ENCODE measurements at places on chromosomes 2 and 18.

- no peak for DNase-seq
These were observed 43.8 kb downstream of the GBX2 start for GRCh38 chr2:236124182-236124893.

DNA sequence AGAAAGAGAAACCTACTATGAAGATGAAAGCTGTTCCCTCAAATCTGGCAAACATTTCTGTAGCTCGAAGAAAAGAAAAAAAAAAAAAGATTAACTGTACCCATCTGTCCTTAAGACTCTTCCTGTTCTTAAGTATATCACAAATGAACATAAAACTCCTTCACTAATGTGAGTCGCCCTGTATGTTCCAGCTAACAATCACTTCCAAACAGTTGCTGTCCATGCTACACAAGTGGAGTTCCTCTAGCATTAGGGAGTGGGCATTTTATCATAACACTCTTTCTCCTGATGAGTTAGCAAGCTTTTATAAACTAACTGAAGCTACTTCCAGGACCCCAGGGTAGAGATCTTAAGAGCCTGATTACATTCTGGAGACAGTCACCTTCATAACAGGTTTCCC lies 5.8 kb downstream of the CUL3 start:
- no peak for DNase-seq

DNA sequence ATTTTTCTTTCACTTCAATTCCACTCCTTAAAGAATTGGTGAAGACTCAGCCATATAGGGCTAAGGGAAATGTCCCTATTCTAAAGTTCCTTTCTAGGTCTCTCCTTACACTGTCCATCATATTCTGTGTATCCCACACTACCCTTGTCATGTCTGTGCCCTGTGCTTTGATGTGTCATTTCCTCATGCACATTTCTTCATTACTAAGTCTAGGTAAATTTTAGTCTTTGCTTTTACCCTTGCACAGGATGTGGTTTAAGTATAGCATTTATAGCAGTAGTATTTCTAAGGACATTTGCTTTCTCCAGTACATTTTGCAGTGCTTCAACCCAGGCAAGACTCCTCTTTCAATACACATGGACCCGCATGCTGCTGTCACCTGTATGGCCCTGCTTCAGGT lies 221.5 kb upstream of the ACVR2A start:
- no peak for DNase-seq

DNA sequence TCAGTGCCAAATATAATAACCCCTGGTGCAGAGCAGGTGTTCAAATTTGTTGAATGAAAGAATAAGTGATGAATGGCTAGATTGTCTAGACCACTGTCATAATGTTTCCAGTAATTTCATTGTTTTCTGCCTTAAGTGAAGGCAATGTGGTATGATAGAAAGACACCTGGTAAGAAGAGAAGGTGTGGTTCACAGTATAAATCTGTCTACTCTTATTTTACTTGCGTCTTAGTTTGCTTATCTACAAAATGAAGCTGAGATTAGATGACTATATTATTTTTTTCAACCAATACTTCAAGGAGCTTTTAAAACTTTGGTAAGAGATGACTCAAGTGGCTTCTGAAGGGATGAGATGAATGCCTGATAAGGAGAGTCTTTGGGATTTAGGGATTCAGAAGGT lies 788.4 kb downstream of the EPHA4 start:
- DNase-seq = no peak

DNA sequence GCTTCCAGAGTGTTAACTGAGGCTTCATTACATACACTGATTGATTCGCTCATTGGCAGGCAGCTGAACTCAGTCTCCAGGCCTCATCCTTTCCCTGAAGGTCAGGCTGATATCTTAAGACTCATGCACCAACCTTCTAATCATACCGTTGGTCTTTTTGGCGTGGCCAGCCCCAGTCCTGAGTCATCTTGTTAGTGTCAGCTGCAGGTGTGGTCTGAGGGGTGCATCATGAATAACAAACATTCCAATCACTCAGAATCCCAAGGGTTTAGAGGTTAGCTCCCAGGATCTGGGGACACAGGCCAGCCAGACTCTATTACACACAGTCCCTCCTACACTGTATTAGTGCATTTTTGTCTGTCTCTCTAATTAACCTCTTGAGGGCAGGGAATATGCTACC lies 271.5 kb downstream of the HRH4 start:
- no peak for DNase-seq

- DNase-seq = no peak
These were observed 31.1 kb downstream of the ACTR3 start for GRCh38 chr2:113920996-113921395.

DNA sequence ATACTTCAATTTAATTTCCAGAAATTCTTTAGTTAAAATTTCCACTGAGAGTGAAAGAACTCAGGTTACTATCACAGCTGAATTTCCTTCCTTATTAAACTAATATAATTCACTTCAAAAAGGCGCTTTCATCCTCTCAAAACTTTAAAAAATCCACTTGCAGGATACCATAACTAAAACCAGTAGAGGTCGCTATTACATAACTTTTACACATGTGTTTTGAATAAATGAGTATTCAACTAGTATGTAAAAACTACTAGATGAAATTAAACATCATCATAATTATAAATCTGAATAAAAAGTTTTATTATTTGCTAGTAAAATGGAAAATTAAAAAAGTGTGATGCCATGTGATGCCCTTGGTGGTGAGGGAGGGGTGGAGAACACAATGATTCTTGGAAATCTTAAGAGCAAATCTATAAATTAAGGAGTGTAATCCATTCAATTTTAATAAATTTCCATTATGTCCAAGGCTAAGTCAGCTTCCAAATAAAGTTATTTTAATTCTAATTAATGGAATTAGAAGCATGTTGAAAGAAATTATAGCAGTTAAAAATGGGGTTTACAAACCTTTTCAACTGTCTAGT lies 61.4 kb downstream of the SOS1 start:
- DNase-seq = no peak

- DNase-seq = no peak
These were observed 266.8 kb upstream of the SMIM21 start for GRCh38 chr18:75694292-75694691.

- DNase-seq = no peak
These were observed 995 bp downstream of the TMEM127 start for GRCh38 chr2:96264656-96265348.

DNA sequence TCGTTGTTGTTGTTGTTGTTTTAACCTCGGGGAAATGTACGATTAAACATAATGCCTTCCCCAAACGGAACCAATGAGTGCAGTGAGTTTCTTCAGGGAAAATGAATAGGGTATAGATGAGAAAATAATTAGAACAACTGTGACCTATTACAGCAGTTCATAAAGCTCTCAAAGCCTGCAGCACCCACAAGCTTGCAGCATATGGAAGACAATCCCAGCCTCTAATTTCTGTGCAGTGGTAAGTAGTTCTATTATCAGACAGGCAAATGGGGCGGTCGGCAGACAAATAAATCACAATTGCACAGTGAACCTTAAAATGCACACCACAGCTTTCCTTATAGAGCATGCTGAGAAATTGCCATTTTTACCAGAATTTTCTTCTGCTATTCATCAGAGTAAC lies 159.5 kb downstream of the MYT1L start:
- DNase-seq = no peak

- no peak for DNase-seq
These were observed 23.4 kb downstream of the SNTG2 start for GRCh38 chr2:974054-974453.

All from tibial artery (tissue), 4 donors.